ENCODE measurements at places on chromosomes 13 and 19.

- no peak for DNase-seq
Measured at GRCh38 chr19:7799640-7800355, 30.2 kb upstream of the EVI5L start.

GRCh38 chr19:38307076-38307475 is 3.0 kb downstream of the C19orf33 start:
- DNase-seq: no peak

- no peak for DNase-seq
Measured at GRCh38 chr19:53192771-53193534, at the start of gene ZNF665. TSS of gene ZNF665 (minus strand) at chr19:53193358. CDS start at chr19:53182898, 10,460 bp downstream.

DNA sequence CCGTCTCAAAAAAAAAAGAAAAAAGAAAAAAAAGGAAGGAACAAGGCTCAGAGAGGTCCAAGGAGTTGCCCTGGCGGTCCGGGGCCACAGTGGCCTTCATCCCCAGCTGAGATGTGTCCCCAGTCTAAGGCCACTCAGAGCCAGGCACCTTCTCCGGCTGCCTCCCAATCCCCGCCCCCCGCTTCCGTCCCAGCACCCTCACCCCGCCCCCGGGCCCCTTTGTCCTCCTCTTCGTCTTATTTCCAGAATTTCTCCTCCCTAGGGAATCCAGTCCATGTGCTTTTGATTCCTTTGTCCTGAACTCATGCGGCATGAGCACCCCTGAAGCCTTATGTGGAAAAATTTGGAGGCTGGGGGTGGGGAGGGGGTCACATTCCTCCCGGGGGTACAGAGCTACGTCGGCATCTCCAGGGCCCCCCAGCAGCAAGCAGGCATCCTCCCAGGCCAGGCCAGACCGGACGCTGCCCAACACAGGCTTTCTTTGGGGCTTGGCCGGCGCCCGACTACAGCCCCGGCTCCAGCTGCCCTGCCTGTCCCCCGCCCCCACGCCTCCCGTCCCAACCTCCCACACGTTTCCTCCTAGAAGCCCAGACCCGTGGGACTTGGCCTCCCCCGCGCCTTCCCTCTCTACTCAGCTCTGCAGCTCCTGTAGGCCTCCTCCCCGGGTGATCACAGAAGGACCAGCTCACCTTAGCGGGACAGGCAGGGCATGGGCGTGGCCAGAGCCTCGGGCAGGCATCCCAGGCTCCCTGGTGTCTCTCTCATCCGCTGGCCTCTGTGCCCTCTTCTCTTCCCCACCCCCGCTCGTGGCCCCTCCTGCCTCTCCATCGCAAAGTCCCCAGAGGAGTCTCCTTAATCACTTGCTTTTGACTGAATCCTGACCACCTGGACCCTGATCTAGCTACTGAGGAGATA is 17.8 kb upstream of the ADGRE5 start:
- DNase-seq: peak; percentile 41

DNA sequence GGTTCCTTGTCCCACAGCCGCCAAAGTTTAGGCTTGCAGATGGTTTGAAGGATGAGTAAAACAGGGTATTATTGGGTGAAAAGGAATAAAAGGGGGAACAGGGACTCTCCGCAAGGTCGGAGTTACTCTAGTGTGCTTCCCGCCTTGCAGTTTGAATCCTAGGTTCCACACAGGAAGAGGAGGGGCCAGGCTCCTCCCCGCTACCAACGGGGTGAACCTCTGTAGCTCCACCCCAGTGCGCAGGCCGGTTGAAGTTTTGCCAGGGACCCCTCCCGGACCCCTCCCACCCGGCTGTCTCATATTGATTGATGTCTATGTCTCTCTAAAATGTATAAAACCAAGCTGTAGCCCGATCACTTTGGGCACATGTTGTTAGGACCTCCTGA is 11.6 kb upstream of the GTF2F2 start:
- no peak for DNase-seq

DNA sequence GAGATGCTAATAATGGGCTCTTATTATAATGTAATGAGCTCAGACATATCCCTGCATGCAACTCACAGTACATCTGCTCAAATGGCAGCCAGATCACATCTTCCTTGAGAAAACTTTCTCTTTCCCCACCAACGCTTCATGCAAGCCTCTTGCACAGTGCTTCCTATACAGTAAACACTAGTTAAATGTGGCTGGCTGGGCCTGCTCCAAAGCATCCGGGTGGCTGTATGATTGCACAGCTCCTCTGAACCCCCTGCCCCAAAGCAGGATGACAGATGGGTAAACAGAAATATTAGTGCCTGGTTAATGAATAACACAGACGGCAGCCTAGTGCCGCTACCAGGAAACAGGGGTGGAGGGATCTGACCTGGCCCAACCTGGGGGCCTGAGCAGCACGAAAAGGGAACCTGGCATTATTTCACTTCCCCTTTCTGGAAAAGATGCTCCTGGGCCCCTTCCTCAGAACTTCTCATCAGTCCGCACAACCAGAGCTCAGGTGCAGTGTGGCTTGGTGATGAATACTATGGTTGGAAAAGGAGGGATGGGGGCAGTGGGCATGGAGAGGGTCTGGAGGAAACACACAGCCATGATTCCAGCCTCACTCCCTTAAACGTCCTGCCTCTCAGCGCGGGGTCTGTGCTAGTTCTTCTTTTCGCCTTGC is 10.8 kb downstream of the FFAR2 start:
- DNase-seq: no peak

DNA sequence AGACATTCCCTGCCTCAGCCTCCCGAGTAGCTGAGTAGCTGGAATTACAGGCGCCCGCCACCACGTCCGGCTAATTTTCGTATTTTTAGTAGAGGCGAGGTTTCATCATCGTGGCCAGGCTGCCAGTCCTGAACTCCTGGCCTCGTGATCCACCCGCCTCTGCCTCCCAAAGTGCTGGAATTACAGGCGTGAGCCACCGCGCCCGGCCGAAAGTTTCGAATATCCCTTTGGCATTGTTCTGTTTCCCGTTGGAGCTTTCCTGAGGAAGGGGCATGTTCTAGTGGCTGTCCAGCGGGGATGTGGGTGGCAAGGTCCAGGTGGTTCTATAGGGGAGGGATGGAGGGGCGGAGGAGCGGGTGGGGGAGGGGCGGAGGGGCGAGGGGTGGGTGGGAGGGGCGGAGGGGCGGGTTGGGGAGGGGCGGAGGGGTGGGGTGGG is 2.1 kb upstream of the BSG start:
- DNase-seq: no peak

GRCh38 chr13:27549406-27549981 is 70.8 kb downstream of the LNX2 start:
- no peak for DNase-seq

GRCh38 chr19:3359919-3360420 is 6.4 kb upstream of the NFIC start:
- DNase-seq: no peak

- DNase-seq: no peak
Measured at GRCh38 chr19:14835011-14835410, at the start of the genes OR7A5 and OR7C1. TSS of gene OR7A5 (minus strand) at chr19:14835185. CDS start at chr19:14828241, 6,944 bp downstream. TSS of gene OR7C1 (minus strand) at chr19:14835185. CDS start at chr19:14800136, 35,049 bp downstream.

GRCh38 chr19:29060813-29061364 is 152.1 kb downstream of the UQCRFS1 start:
- DNase-seq: no peak

GRCh38 chr13:40863723-40864122 is 74.3 kb downstream of the SLC25A15 start:
- DNase-seq: no peak

GRCh38 chr13:38941353-38941945 is 49.2 kb downstream of the STOML3 start:
- DNase-seq: no peak

DNA sequence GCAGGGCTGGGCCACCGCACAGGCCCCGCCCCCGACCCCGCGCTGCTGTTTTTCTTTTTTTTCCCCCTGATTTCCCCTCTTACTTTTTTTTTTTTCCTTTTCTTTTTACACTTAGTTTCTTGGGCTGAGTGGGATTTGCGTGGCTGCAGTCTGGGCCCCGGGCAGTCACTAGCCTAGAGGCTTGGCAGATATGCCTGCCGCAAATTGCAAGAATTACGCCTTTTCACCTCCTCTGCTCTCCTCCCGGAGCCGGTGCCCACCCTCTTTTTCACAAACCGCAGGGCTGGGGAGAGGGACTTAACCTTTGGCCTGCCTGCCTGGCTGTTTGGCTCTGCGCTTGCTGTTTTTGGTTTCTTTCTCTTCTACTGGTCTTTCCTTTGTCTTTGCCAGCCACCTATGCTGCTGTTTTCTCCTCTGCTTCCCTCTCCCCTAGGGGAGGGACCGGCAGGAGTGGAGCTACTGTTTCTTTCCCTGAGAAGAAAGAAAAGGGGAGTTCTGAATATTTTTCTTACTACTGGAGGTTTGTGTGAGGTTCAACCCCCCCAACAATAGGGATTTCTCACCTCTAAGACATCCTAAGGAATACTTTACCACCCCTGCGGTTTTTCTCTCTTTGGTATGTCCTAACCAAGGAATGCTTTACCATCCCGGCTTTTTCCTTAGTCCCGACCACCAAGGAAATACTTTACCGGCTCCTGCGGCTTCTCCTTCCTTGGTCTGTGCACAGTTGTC is 11.0 kb downstream of the ZNF552 start:
- peak; percentile 77 for DNase-seq

GRCh38 chr19:7715671-7716070 is 13.7 kb upstream of the FCER2 start:
- DNase-seq: no peak

DNA sequence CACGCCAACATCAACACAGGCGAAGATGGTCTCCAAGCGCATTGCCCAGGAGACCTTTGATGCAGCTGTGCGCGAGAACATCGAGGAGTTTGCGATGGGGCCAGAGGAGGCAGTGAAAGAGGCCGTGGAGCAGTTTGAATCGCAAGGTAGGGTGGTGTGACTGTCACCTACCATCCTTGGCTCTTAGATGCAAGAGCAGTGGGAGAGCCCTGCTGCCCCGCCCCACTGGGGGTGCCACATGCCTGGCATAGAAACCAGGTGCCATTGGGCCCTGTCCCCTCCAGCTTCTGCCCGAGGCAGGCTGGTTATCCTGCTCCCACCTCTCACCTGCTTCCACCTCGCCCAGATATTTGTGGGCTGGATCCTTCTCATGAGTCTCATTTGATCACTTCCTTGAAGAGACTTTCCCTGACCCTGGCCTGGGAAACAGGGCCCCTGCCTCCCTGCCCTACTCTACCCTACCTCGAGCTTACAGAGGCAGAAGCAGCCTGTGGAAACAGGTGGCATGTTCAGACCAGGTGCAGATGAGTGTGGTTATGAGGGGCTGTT is 9.4 kb downstream of the ARMC6 start:
- no peak for DNase-seq

DNA sequence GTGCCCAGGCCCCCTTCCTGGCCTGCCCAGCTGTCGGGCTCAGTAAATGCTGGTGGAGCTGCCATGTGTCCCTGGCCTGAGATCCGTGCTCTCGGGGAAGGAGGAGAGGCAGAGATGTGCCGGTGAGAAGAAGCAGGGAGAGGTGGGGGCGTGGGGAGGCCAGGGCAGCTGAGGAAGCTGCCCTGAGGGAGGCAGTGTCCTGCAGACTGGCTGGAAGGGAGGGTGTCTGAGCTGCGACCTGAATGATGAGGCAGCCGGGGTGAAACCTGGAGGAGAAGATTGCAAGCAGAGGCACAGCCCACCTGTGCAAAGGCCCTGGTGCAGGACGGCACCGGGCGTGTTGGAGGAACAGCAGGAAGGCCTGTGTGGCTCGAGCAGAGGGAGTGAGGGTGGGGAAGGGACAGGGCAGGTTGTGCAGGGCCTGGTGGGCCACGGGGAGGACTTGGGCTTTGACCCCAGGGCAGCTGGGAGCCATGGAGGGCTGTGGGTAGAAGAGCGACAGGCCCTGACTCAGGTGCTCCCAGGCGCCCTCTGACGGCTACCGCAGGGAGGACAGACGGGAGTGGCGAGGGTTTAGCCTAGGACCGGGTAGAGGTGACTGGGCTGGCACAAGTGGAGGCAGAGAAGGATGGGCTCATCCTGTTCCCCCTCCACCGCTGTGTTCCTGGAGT is 14.0 kb upstream of the CELF5 start:
- no peak for DNase-seq

GRCh38 chr19:51824281-51825005 is 29.5 kb downstream of the FPR3 start:
- no peak for DNase-seq

- DNase-seq: no peak
Measured at GRCh38 chr13:22357132-22357531, 686.3 kb downstream of the FGF9 start.

- DNase-seq: no peak
Measured at GRCh38 chr13:22789916-22790315, 390.9 kb upstream of the SGCG start.

DNA sequence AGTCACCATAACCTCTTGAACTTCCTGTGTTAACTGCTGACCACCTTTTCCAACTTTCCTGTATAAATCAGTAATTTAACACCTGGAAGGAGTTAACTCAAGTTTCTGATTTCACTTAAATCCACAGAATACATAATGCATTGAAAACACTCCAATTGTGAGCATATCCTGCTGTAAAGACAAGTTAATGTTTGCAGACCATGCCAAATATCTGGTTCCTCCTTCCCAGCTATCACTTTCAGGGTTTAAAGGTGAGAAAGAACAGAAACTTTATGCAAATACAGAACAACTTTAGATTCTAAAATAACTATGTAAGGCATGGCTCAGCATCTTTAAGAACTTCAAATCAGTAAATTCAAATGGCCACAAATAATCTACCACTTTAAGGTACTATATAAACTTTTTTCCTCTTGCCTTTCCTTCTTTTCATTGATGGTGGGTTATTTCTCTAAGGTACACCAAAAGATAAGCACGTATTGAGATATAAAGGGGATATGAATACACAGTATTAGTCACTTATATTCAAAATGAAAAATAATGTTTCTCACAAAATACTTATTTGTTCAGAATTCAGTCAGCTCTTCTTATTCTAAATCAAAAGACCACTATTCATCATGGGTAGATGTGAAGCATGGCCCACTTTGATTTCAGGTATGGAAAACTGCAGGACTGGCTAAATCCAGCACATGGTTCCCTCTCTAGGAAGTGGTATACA is 6.6 kb upstream of the TPTE2 start:
- no peak for DNase-seq

DNA sequence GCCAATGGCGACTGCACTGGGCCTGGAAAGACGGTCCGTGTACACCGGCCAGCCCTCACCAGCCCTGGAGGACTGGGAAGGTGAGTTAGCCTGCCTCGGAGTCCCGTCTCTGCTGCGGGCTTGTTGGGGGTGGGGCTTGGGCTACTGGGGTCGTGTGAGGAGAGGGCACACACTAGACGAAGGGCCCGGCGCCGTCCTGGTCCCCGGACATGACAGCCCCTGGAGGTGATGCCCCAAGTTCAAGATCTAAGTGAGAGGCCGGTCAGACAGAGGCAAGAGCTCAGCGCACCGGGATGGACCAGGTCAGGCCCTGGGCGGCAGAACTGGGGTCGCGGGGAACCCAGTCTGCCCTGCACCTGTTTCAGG is 1.6 kb downstream of the CILP2 start:
- DNase-seq: no peak
